ENCODE measurements at places on chromosomes 2 and 18.

DNA sequence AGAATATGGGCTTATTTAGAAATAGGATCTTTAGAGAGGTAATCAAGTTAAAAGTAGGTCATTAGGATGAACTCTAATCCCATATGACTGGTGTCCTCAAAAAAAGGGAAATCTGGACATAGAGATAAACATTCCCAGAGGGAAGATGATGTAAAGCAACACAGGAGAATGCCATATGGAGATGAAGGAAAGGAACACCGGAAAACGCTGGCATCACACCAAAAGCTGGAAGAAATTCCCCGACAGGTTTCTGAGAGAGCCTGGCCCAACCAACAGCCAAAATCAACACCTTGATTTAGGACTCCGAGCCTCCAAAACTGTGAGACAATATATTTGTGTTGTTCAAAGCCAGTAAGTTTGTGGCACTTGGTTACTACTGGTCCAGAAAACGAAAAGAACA is 296.7 kb downstream of the DSEL start:
- DNase-seq, result no peak

DNA sequence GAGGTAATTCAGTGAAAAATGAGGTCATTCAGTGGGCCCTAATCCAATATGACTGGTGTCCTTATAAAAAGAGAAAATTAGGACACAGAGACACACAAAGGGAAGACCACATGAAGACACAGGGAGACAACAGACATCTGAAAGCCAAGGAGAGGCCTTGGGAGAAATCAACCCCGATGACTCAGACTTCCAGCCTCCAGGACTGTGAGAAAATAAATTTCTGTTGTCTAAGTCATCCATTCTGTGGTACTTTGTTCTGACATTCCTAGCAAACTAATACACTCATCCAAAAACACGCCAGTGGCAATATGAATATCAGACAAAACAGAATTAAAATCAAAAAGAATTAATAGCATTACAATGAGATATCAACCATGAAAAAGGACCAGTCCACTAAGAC is 303.7 kb downstream of the SS18 start:
- DNase-seq, result no peak

DNA sequence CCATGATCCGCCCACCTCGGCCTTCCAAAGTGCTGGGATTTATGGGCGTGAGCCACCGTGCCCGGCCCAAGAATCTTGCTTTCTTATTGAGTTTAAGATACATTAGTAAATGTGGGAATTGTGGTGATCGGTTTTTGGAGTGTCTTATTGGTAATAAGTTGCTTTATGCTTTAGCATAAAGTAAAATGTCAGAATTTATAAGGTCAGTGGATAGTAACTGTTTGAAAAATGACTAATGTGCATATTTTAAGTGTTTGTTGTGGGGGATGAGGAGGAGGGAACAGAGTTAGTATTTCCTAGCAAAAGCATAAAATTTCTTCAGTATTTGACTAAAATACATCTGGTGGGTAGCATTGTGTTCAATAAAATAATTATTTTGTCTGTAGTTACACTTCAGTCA is 77.4 kb downstream of the SLC39A10 start:
- DNase-seq, result no peak

DNA sequence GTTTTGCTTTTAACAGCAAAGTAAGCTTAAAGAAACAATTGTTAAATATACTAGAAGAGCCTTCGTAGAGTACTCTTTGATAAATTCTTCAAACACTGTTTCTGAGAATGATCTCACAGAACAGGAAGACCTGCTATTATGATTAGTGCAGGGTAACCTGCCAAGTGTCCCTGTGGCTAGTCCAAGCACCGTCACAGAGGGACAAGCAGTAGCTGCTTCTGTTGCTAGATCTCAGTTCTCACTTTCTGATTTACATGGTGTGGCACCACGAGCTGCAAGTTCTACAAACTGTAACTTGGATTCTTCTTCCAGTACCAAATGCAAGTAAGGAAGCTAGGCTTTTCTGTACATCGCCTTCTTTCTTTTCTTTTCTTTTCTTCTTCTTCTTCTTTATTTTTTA is 121.5 kb downstream of the PIEZO2 start:
- no peak for DNase-seq
